ENCODE measurements at places on chromosomes 2 and 18.

DNA sequence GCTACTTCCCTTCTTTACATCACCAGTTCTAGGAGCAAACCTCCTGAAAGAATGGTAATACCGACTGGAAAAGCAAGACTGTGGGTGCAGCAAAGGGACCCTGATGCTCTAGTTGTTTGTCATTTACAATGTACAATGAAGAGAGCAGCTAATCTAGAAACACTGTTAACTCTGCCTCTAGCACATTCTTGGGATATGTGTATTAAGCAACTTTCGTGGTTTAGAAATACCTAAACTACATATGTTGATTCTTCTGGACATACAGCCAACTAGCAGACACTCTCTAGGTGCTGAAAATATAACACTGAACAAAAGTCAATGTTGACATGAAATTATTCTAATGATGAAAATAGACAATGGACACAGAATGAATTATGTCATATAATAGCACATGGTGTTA lies 440.3 kb upstream of the MC4R start:
- no peak for DNase-seq

DNA sequence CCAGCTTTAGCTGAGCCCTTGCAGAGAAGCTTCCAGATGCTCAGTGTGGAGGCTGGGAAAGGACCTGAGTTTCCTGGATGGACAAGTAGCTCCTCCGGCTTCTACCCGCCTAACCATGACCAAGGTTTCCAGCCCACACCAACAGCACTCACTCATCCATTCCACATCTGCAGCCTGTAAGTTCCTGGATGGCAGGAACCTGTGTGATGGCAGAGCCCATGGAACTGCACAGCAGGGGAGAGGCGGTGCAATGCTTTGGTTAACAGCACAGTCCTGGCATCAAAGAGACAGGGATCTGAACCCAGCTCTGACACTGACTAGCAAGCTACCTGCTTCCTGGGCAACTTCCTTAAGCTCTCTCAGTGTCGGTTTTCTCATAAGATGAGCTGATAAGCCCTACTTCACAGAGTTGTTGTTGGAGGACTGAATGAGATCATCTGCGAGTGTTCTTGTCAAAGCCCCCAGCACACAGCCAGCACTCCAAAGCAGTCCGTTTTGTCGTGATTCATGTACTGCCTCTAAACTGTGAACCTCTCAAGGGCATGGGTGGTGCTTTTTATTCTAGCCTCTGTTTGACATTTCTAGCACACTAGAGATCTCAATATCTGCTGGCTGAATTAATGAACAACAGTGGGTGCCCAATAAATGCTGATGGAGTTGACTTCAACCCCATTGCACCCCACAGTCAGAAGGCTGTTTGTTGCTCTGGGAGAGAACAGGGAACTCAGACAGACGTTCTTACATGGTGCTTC lies 41.6 kb upstream of the OTOF start:
- DNase-seq: no peak

GRCh38 chr18:56727399-56727798 lies 76.2 kb downstream of the WDR7 start:
- DNase-seq: no peak

DNA sequence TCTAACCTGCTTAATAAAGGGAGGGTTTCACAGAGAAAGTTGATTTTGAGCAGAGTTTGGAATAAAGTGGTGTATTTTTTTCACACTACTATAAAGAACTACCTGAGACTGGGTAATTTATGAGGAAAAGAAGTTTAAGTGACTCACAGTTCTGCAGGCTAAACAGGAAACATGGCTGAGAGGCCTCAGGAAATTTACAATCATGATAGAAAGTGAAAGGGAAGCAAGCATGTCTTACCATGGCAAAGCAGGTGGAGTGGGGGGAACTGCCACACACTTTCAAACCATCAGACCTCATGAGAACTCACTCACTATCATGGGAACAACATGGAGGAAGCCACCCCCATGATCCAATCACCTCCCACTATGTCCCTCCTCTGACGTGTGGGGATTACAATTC lies 546.7 kb downstream of the EPHA4 start:
- no peak for DNase-seq

DNA sequence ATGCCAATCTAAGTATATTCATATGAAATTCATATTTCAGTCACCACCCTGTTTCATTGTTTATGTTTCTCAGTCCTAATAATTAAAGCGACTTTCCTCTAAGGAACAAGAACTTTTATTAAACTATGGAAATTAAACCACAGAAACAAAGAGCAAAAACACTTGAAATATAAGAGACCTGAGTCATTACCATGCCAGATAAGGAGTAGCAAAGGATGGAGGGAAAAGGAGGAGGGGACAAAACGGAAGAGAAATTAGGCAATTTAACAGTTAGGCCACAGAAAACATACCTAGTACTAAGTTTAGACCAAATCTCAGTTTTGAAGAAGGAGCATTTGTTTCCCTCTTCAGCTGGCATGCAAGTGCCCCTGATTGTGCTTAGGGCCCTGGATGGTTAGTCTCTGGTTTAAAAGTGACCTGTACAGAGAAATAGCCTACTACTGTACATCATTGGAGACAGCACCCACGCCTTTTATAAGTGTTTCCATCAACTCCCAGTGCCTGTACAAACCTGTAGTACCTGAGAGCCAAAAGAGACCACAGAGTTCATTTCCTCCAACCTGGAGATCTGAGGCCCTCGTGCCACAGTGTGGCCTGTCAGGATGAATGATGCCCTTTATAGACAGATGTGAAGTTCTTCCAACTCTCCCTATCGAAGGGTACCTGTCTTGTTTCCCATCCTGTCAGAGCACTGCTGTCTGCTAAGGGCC lies 74.5 kb downstream of the SPATS2L start:
- peak; percentile 14 for DNase-seq

- no peak for DNase-seq
Measured at GRCh38 chr2:160652236-160652635, 158.6 kb upstream of the RBMS1 start.

DNA sequence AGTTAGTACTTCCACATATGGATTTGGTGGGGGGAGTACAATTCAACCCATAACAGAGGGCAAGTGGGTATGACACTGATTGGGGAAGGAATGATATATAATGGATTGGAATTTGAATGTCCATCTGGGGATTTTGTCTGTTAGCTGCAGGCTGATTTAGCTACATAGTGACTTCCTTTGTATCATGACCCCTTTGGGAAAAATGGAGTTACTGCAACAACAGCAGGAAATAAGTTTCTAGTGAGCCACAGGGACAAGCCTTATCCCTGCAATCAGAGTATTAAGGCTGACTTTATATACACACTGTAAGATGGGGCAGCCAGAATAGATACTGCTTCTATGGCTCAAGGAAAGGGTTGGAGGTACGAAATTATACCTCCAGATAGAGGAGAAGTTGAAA lies 404.4 kb upstream of the MEIS1 start:
- no peak for DNase-seq

DNA sequence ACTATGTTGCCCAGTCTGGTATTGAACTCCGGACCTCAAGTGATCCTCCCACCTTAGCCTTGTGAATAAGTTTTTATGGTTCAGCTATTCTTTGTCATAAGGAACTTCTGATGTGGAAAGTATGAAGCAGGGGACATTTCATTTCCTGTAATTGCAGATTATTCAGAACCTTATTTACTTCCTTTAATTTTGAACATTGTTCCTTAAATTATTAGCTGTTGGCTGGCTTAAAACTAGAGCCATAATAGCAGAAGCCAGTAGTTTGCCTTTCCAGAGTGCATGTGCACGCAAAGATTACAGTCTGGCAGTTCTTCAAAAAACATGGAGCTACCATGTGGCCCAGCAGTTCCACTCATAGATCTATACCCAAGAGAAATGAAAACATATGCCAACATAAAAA lies 53.1 kb downstream of the PMS1 start:
- DNase-seq: no peak

DNA sequence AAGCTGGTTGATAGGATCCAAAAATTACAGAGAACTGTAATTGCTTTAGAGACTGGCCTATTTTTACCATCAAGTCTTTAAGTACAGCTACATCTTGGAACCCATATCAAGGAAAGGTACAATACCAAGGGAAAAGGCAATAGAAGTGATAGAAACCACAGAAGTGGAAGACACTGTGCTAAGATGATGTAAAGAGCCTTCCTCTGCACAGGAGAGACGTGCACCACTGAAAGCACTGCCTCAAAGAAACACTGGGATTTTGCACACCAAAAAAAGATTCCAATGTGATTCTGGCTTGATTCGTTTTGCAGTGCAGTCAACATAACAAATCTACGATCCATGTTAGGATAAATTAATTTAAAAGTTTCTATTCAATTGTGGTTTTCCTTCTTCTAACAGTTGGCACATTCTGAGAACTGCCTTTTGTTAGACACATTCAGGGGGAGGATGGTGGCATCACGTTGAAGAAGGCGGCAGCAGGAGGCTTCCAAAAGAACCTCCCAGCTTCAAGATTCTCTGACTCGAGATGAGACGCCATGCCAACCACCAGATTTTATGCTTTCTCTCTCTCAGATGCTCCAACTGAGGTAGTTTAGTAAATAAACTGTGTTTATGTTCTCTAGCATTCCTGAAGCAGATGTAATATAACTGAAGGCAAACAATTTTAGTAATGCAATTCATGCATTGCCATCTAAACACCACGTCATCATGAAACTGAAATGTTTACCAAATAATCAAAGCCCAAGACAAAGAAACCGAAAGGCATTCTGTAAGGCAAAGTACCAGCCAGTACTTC lies 102.9 kb downstream of the BCL2 start:
- peak; percentile 39 for DNase-seq

DNA sequence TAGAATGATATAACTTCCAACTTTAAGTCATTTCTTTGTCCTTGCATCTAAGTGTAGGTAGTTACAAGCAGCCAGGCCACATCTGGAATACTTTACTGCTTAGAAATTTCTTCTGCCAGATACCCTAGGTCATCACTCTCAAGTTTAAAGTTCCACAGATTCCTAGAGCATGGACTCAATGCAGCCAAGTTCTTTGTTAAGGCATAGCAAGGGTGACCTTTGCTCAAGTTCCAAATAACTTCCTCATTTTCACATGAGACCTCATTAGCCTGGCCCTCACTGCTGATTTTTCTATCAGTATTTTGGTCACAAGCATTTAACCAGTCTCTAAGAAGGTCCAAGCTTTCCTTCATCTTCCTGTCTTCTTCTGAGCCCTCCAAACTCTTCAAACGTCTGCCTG lies 7.8 kb upstream of the UGT1A9 start:
- DNase-seq: no peak

- DNase-seq: no peak
Measured at GRCh38 chr18:9405130-9405529, 70.2 kb upstream of the RALBP1 start.

GRCh38 chr2:196289000-196289399 lies 117.6 kb upstream of the STK17B start:
- DNase-seq: no peak

- DNase-seq: no peak
Measured at GRCh38 chr2:217461674-217462073, 541.1 kb downstream of the TNS1 start.

- no peak for DNase-seq
Measured at GRCh38 chr18:9570255-9570654, 44.1 kb downstream of the PPP4R1 start.

DNA sequence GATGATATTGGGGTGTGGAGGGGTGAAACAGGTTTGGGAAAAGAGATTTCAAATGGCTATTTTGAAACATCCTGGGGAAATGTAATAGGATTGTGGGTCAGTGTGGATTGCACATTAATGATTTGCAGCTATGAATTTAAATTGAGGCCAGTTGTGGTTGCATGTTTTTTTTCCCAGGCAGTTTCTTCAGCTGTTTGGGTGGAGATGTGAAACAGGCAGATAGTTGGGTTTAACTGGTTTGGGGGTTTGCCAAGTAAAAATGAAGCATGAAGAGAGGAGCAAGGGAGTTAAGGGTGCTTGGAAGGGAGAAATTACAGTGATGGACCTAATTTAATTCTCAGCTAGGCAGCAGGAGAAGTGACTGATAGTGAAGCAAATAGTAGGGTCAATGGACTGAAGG lies 16.8 kb downstream of the GPD2 start:
- no peak for DNase-seq

- peak; percentile 25 for DNase-seq
Measured at GRCh38 chr2:239240414-239240881, 160.4 kb downstream of the HDAC4 start.

GRCh38 chr2:237324405-237324831 lies 89.5 kb downstream of the COL6A3 start:
- DNase-seq: no peak

DNA sequence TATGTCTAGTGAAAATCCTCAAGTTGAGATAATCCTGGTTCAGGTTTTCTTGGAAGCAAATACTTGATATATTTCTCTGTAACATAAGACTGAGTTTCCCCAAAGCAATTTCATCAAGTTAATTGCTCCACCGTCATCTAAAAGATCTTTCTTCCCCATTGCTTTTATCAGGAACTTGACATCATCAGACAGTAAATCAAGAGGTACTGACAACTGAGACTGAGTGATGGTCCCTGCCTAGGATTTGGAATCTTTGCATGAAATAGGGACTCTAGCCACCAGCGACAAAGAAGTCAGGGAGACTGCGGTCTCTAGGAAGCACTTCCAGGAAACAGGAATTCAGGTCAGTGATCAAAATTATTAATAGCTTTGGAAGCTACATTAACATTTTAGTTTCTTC lies 43.4 kb upstream of the SCN1A start:
- DNase-seq: no peak

DNA sequence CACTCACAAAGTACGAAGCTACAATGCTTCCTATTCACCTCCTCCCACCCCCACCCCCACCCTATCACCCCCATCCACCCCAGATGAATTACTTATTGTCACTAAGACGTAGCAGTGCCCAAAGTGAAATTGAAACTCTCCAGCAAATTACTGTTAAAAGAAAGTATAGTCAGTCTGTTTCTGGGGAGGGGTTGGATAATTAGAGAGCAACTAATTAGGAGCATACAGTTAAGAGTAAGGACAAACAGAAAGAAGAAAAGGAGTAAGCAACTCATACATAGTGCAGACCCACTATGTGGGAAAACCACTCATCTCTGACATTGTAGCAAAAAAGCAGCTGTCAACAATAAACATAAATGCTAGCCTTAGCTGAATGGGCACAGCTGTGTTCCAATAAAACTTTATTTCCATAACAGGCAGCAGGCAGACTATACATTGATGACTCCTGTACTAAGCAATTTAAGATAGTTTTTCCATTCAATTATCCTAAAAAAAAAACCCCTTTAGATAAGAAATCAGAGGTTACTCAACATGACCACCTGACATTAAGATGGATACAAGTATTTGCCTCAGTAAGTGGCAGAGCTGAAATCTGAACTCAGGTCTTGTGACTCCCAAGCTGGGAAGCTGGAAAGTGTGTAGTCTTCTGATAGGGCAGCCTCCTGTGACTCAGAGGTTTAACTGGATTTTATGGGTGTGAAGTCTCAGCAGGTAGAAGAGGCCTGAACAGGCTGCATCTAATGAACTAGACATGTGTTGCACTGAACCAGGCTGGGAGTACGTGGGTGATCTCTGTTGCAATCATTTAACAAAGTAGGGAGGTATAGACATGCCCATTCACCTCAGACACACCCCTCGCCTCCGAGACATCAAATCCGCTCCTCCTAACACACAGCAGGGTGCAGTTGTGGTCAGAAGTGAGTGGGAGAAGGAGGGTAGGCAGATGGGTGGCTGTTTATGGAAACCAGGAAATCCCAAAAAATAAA lies 171.8 kb upstream of the KLF7 start:
- no peak for DNase-seq

GRCh38 chr18:32373995-32374394 lies 96.7 kb downstream of the GAREM1 start:
- peak; percentile 98 for DNase-seq

GRCh38 chr2:149410701-149411484 lies 80.5 kb downstream of the LYPD6 start:
- DNase-seq: no peak
